Ovary (tissue), 10 donors: ENCODE measurements at places on chromosomes 4 and X.

DNA sequence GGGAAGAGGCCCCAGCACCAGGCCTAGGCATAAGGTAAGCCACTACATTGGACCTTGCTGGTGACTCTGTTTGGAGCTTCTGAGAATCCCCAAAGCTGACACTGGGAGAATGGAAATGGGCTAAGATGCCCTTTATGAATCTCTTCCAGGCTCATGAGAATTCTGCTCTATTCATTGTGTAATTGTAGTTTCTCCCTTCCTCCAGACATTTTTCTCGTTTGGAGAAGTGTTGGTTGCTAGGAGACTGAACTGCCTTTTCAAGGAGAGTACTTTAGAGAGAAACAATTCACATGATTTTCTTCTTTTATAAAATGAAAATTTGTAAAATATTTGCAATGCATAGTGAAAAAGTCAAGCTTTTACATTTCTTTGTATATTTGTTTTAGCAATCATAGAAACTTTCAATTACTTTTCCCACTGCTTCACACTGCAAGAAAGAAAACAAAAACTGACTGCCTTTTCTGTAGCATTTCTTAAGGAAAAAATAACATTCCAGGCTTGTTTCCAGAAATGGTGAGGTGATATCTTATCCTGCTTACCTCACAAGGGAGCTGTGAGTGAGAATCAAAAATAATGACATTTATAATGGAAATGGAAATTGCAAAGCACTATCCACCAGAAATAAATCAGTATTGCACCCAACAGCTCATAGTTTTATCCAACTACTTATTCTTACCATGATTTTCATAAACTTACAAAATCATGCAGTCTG is 24.9 kb upstream of the DCHS2 start:
- no peak overlapping the region for H3K27ac ChIP-seq
- H3K4me3 ChIP-seq, result no peak overlapping the region
- H3K36me3 ChIP-seq, result no peaks in the 10 kb centered on the region
- H3K4me1 ChIP-seq, result no peaks in the 10 kb centered on the region

GRCh38 chrX:47723689-47724088 is 64.7 kb upstream of the UXT start:
- H3K4me1 ChIP-seq, result no peaks in the 10 kb centered on the region
- no peak for DNase-seq
- H3K36me3 ChIP-seq, result no peaks in the 10 kb centered on the region
- H3K4me3 ChIP-seq, result no peak overlapping the region
- H3K27me3 ChIP-seq, result no peaks in the 10 kb centered on the region

DNA sequence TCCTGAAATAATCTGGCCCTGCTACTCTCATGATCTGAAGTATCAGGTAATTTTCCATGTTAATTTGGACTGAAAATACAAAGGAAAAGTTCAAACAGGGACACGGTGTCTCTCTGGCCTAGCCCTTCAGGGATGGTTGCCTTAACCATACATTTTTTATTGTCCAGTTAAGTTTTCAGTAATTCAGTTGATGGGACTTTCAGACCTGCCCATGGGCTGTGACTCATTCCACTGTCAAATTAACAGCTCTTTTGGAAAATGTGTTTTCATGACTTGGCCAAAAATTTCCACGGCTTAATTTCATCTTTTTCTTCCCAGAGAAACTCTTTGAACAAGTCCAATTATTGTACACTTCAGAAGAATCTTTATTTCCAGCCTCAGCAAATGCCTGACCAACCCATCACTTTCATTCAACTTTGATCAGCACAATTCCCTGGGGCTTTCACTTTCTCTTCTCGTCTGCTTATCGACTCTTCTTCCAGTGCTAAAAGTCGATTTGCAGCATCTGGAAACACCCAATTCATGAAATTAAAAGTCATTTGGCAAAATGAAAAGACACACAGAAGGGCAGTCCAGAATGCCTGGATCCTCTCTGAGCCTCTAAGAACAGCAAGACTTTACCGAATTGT is 293.9 kb downstream of the RAB28 start:
- no peaks in the 10 kb centered on the region for H3K4me1 ChIP-seq
- no peak overlapping the region for H3K27ac ChIP-seq
- DNase-seq, result no peak
- no peaks in the 10 kb centered on the region for H3K36me3 ChIP-seq
- H3K27me3 ChIP-seq, result no peaks in the 10 kb centered on the region

- peaks cover 3% of the 10 kb centered on the region for H3K4me1 ChIP-seq
- H3K4me3 ChIP-seq, result peak overlapping the region; percentile 52
- H3K27ac ChIP-seq, result no peak overlapping the region
- no peaks in the 10 kb centered on the region for H3K27me3 ChIP-seq
- no peaks in the 10 kb centered on the region for H3K36me3 ChIP-seq
- DNase-seq, result no peak
Measured at GRCh38 chrX:10618961-10619360, 1.4 kb downstream of the MID1 start.

- no peaks in the 10 kb centered on the region for H3K36me3 ChIP-seq
- no peak for DNase-seq
- no peak overlapping the region for H3K27ac ChIP-seq
- no peaks in the 10 kb centered on the region for H3K4me1 ChIP-seq
- H3K27me3 ChIP-seq, result no peaks in the 10 kb centered on the region
Measured at GRCh38 chrX:147405764-147406163, 506.0 kb upstream of the FMR1 start.
